Skeletal muscle cell (primary cell): ENCODE measurements at places on chromosomes 4 and X.

- DNase-seq, result no peak
These were observed 146.0 kb downstream of the STIM2 start for GRCh38 chr4:27006646-27007045.

- peak; percentile 49 for DNase-seq
These were observed 237.5 kb downstream of the COL25A1 start for GRCh38 chr4:109065006-109065405.

GRCh38 chr4:78939667-78940008 lies 400 bp upstream of the PAQR3 start:
- no peak for DNase-seq

DNA sequence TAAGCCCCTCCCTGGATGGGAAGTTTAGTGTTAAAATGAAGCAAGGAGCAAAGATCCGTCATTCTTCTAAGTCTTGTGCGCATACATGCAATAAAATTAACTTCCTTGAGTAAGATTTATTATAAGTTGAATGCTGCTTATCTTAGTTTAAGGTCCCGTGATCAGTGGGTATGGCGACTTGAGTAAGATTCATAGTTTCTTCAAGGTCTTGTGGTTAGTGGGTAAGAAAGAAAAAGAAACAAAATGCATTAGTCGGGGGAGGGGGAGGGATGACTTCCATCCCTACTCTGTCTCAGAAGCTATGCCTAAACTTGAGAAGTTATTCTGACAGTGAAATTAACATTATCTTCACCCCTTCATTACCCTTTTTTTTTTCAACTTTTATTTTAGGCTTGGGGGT lies 127.3 kb upstream of the MAGEB16 start:
- DNase-seq, result no peak

DNA sequence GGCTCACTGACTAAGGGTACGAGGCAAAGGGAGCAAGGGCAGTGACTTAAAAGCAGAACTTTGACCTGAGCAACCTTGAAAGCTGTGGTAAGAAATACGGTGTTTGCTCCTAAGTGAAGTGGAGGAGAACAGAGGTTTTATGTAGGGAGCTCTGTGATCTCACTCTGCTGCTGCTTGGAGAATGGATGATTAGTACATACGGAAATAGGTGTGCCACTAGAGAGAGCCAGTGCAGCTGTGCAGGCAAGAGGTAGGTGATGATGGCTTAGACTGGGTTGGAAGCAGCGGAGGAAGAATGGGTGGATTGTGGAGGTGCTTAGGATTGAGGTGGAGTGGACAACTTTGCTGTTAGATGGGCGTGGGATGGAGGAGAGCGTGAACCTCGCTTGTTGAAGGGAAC lies 85.0 kb downstream of the FAM193A start:
- no peak for DNase-seq

GRCh38 chr4:187157380-187157958 lies 433.8 kb upstream of the FAT1 start:
- DNase-seq, result no peak

GRCh38 chr4:138406876-138407275 lies 164.7 kb upstream of the SLC7A11 start:
- DNase-seq, result peak; percentile 58

DNA sequence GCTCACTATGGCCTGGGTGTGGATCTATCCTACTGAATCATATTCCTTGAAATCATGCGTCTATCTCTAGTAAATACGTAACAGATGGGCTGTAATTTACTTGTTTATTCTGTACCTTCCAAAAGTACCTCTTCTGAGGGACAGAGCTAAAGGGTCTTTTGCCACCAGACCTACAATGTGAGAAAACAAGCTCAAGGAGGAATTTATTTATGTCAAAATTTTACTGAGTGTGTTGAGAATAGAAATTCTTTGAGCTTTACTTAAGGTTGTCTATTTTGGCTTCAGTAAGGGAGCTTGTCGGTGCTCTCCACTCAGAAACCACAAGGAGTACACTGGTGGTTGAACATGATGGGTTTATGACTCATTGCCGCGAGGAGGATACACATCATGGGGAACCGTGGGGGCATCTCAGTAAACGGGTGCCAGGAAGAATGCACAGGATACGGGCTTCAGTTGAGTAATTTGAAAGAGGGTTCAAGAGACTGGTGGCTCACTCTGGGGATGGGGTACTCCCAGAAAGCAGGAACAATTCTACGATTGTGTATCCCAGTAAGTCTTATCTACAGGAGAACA lies 3.0 kb downstream of the ANK2 start:
- peak; percentile 68 for DNase-seq

DNA sequence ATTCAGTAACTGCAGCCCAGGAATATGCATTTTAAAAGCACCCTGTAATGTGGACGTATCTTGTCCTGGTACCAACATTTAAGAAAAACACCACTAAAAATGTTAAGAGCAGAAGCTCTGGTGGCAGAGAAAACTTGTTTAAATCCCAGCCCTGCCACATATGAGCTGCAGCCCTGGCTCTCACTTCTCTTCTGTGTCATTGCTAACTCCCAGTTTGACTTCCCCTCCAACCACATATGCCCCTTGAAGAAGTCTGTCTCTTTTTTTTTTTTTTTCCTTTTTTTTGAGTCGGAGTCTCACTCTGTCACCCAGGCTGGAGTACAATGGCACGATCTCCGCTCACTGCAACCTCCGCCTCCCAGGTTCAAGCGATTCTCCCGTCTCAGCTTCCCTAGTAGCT lies 14.8 kb downstream of the LHFPL1 start:
- no peak for DNase-seq

DNA sequence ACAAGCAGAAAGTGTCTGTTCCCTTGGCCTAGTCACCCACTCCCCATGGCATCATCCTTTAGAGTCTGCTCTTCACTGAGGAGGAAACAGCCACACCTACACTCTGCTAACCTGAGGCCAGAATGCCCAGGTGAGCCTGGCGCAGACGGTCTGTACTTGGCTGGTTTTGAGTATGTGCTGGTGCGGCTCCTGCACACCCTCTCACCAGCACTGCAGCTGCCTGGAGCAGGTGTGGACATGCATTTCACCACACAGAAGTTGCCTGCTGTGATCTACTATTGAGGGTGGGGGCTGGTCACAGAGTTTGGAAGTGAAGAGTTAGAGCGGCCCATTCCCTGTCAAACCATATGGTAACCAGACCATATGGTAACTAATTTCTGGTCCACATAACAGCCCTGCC lies 39.5 kb downstream of the KANTR start:
- DNase-seq, result no peak
